ENCODE measurements at places on chromosomes 11 and 22.

- no peak for DNase-seq
Measured at GRCh38 chr11:57460022-57460757, at the start of gene RTN4RL2. Gene RTN4RL2, plus strand, starts transcription at chr11:57460528. Its CDS starts 338 bp downstream, at chr11:57460866.

- no peak for DNase-seq
Measured at GRCh38 chr22:27966168-27967064, 47.4 kb upstream of the PITPNB start.

GRCh38 chr11:134481135-134481534 is 69.1 kb upstream of the B3GAT1 start:
- DNase-seq = no peak

- DNase-seq = no peak
Measured at GRCh38 chr11:8100605-8101004, 19.6 kb downstream of the TUB start.

GRCh38 chr11:63871962-63872799 is 33.3 kb downstream of the MARK2 start:
- DNase-seq = no peak

GRCh38 chr11:10413268-10413667 is 41.8 kb upstream of the AMPD3 start:
- no peak for DNase-seq

- DNase-seq = no peak
Measured at GRCh38 chr11:45391168-45391850, 105.2 kb upstream of the SYT13 start.

DNA sequence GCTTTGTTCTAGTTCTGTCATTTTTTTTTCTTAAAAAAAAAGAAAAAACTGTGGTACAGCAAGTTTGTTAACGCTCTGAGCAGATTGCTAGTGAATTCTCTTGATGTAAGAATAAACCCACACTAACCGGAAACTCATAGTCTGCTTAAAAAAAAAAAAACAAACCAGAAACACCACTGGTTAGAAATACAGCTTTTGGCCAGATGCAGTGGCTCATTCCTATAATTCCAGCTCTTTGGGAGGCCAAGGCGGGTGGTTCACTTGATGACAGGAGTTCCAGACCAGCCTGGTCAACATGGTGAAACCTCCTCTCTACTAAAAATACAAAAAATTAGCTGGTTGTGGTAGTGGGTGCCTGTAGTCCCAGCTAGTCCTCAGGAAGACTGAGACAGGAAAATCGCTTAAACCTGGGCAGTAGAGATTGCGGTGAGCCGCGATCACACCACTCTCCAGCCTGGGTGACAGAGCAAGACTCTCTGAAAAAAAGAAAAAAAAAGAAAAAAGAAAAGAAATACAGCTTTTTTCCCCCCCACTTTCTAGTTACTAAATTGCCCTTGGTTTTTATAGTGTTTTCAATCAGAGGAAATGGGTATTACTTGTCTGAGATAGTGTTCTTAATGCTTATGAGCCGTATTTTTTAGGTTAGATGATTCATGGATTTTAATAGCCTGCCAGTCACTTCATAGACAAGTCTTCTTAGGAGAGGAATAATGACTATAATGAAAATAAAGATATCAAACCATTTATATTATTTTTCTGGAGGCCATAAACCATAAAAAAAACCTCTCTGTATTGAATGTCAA is 222.8 kb downstream of the DDX10 start:
- DNase-seq = no peak

GRCh38 chr11:1224111-1224490 is 1.2 kb downstream of the MUC5B start:
- DNase-seq = no peak

DNA sequence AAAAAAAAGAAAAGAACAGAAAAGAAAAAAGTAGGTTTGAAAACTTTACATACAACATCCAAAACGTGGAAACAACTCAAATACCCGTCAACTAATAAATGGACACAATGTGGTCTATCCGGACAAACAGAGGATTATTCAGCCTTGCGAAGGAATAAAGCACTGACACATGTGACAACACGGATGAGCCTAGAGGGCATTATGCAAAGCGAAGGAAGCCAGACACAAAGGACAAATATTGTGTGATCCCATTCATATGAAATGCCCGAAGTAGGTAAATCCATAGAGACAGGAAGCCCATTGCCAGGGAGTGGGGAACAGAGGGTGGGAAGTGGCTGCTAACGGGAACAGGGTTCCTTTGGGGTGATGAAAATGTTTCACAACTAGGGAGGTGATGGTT is 11.8 kb downstream of the RFPL1 start:
- no peak for DNase-seq

GRCh38 chr11:47848700-47849155 is 578 bp upstream of the NUP160 start:
- DNase-seq = no peak

GRCh38 chr22:47627556-47628253 is 865.3 kb downstream of the TBC1D22A start:
- DNase-seq = no peak

DNA sequence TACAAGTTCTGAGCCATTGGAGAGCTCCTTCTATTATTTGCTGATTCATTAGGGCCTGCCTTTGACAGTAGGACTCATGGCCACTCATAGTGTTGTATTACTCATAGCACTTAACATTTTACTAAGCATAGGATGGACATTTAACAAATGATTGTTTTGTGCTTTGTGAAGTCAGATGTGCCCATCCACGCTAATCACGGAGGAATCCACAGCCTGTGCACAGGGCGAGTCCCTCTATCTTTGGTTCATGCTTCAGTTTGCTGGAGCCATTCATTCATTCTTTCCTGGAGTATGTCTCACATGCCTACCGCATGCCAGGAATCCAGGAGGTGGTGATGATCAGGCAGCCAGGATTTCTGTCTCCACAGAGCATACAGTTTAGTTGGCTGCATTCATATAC is 254.1 kb downstream of the NTM start:
- DNase-seq = no peak

DNA sequence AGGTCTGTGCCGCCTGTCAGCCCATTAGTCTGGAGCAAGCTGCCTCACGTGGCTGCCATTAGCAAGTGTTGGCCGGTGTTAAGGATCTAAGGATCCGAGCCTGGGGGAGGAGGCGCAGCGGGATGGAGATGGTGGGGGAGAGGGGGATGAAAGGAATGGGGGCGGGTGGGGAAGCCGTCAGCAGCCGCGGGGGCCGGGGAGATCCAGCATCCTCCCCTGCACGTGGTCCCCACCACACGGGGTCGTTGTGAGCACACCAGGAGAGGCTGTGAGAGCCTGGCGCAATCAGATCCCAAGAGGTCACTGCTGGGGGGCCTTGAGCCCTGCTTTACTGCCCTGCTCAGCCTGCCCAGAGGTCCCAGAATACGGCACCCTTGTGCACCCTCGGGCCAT is 7.3 kb downstream of the CABP7 start:
- no peak for DNase-seq

DNA sequence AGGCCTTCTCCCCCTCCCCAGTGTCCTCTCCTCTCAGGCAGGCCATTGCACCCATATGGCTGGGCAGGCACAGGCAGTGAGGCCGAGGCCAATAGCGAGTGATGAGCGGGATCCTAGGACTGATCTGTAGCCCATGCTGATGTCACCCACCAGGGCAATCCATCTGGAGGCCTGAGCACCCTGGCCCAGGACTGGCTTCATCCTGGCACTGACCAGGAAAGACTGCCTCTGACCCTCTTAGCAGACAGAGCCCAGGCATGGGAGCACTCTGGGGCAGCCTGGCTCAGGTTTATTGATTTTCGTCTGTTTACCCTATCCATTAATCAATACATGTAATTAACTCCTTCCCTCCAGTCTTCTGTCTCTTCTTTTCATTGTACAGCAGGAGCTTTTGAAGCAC is 5.1 kb upstream of the TIRAP start:
- no peak for DNase-seq

GRCh38 chr11:68749229-68750123 is 1.8 kb downstream of the TESMIN start:
- DNase-seq = no peak

DNA sequence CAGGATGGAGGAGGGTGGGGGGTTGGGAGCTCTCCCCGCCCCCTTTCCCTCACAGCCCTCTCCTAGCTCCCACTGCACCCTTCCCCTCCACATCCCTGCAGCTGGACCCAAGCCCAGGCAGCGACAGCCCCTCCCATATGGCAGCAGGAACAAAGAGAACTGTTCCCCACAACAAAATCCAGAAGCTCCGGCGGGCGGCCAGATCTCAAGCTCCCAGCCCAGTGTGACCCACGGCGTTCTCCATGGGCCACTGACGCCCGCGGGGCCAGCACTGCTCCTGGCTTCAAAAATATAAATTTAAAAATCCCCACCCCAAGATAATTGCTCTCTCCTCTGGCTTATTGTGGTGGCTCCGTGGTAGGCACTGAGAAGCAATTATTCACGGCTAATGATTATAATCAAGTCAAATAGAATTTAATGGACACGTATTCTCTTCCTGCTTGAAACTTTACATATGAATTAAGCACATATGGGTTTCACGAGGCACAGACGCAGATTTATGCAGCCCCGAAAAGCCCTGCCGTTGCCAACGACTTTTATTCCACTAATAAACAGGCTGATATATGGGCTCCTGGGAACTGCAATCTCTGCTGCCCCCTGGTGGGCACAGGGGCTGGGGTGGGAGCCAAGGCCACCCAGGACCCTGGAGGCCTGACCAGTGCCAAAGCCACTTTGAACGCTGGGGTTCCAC is 17.5 kb downstream of the MACROD1 start:
- DNase-seq = no peak

DNA sequence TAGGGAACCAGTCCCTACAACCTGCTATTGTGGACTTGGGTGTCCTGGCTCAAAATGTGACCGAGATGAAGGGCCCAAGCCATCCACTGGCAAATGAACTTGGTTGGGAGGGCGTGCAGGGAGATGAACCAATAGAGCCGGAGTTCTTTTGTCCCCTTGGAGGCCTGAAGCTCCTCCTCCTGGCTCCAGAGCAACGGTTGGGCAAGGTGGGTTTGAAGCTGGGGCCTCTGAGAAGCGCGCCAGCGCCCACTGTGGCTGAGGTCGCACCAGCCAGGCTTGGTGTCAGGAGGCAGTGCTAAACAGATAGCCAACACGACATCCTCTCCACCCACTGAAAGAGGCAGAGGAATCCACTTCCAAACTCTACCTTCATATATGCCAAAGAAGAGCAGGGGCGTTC is 36.0 kb upstream of the PACSIN2 start:
- DNase-seq = no peak

- DNase-seq = no peak
Measured at GRCh38 chr11:114135737-114136151, 76.2 kb downstream of the ZBTB16 start.

GRCh38 chr11:5300251-5300650 is 1.5 kb downstream of the OR51B4 start:
- DNase-seq = no peak

DNA sequence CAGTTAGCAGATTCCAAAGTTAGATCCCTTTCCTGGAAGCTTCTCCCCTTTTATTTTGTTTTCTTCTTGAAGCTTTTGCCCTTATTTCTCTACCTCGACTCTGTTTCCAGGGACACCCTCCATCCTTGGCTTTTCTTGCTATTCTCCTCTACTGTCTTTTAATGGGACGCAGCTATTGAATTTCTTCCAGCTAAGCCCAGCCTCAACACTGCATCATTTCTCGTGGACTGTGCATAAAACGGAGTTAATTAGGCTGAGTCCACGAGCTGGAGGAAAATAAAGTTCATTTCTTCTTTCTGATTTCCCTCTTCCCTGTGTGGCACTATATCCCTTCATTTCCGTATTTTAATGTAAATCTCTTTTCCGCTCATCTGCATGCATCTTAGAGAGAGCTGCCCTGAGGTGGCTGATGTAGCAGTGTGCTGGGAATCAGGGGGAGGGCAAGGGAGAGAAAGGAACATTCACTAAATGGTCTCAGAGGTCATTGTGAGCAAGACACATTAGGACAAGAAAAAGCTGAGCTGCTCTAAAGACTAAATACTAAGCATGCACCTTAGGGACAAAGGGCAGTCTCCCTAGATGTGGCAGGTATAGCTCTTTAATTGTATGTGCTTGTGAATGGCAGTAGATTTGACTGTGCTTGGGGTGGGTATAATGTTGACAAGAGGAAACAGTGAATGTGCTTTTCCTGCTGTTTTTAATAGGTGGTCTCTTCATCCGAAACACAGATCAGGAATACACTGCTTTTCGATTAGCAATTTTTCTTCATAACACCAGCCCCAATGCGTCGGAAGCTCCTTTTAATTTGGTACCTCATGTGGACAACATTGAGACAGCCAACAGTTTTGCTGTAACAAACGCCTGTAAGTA is 1.9 kb downstream of the GRIA4 start:
- DNase-seq = no peak

DNA sequence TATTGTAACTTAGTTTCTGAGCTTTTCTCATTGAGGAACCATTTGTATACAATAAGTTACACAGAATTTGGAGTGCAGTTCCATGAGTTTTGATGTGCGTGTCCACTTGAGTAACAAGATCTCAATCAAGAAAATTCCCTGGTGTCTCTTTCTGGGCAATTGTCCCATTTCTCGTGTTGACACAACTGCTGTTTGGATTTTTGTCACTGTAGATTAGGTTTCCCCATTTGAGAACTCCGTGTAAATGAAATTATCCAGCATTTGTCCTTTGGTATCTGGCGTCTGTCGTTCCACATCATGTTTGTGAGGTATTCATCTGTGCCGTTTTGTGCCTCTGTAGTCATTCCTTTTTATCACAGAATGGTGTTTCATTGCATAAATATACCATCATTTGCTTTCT is 547.0 kb downstream of the TBC1D22A start:
- no peak for DNase-seq

DNA sequence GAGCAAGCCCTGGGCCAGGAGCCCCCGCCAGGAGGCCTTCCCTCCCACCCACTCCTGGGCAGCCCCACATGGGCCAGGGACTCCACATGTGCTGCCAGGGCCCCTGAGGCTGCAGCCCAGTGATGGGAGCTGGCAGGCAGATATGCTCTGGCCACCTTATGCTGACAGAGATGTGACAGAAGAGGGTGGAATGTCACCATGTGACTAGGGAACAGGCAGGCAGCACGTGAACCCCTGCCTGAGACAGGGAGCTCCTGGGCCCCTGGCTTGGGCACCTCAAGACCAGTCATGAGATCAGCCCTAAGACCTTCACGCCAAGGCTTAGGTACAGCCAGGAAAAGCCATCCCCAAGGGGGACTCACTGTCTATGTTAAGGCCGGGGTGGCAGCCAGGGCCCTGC is 9.1 kb downstream of the PRODH start:
- no peak for DNase-seq

DNA sequence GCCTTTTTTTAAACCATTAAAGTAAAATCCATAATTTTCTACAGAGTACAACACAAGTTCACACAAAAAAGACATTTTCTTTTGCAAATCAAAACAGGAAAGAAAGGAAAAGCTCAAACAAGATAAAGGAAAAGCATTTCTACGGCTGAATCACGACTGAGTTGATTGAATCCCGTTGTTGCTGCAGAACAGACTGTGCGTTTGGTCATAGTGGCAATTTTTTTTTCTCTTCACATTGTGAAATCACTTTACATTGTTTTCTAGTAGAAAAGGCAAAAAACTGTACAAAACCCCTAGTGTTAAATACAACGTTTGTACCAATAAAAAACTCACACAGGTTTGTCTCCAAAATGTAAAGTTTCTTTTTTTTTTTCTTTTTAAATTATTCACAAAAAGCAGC is 17.3 kb upstream of the RAPSN start:
- DNase-seq = no peak

GRCh38 chr22:29310065-29310862 is 3.8 kb downstream of the GAS2L1 start:
- no peak for DNase-seq

All from cortex of kidney (tissue), 1 donor.